C1 segment of cervical spinal cord (tissue), 14 donors: ENCODE measurements at places on chromosomes 1 and 21.

- DNase-seq, result no peak
Measured at GRCh38 chr1:202987255-202987654, 19.9 kb upstream of the TMEM183A start.

GRCh38 chr1:42747125-42747524 lies 7.1 kb upstream of the CLDN19 start:
- DNase-seq, result no peak

- DNase-seq, result no peak
Measured at GRCh38 chr1:176177764-176178163, 29.3 kb downstream of the COP1 start.

GRCh38 chr1:28447679-28448078 lies 58.2 kb upstream of the RCC1 start:
- no peak for DNase-seq

DNA sequence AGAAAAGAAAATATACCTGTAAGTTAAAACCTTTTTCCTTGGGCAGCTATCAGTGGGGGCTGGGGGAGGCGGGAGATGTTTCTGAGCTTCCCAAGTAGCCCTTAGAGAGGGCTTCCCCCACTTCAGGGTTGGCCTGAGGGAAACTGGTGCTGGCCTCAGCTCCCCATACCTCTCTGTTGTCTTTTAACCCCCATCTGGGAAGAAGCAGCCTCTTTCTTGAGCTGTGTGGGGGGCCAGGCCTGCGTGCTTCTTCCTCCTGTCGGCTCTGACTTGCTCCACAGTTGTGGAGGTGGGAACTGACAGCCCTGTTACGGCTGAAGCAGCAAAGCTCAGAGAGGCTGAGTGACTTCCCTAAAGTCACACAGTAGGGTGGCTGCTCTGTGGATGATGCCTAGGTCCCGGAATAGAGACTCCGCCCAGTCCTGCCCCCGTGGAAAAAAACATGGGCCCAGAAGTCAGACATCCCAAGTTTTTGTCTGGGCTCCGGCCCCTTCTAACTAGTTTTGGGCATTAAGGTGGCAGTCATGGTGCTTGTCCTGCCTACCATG lies 55.2 kb downstream of the ATP5PO start:
- no peak for DNase-seq

GRCh38 chr1:92862605-92863004 lies 30.8 kb downstream of the RPL5 start:
- no peak for DNase-seq

DNA sequence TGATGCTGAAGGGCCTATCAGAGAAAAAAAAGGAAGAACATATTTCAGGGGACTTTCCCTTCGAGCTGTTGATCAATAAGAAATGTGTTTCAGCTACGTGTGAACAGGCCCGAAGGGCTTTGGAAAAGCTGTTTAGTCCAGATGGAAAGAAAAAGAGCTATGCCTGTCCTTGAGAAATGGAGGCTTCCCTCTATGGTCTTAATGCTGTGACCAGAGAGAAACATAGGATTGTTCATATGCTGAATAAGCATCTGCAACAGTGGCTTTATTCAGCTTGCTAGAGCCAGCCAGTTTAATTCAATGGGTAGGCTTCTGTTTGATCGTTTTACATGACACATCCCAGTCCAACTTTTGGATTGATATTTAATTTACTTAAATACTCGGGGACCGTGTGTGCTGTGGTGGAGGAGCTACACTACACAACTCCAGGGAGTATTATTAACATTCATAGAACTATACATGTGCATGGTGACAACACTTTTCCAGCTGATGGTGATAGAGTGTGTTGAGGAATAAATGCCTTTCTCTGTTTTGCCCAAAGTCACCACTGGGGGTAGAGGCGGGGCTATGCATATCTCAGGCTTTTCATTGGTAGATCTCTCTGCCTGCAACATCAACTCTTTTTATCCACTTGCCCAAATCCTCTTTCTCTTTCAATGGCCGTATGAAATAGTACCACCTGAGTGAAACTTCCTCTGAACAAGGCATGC lies 106.7 kb upstream of the C8B start:
- DNase-seq, result no peak
